Upper lobe of left lung (tissue), 6 donors: ENCODE measurements at places on chromosomes 11 and 22. TPM values are rescaled to one million over a fixed set of nuclear protein-coding genes. Genes with fewer than 3 reads are reported as not detected.

DMC1 gene
- 0.61 TPM for total RNA-seq

C11orf42 gene
- total RNA-seq = not detected

SLC22A8 gene
- total RNA-seq = not detected

SLC22A25 gene
- total RNA-seq = not detected

ZNF214 gene
- total RNA-seq = 9.0 TPM

P2RY6 gene
- total RNA-seq = 0.55 TPM

SCT gene
- not detected for total RNA-seq

TTC12 gene
- 55.5 TPM for total RNA-seq

NUP50 gene
- 64.5 TPM for total RNA-seq

XBP1 gene
- total RNA-seq = 307 TPM

RBMXL2 gene
- 0.33 TPM for total RNA-seq

NCAM1 gene
- 1.4 TPM for total RNA-seq

GRCh38 chr11:128708660-128709059 is 14.8 kb downstream of the FLI1 start:
- DNase-seq = no peak

GRCh38 chr22:20798974-20799373 is 25.1 kb downstream of the SERPIND1 start:
- no peak for DNase-seq

- DNase-seq = no peak
Measured at GRCh38 chr11:33948494-33948893, 56.6 kb upstream of the LMO2 start.

DNA sequence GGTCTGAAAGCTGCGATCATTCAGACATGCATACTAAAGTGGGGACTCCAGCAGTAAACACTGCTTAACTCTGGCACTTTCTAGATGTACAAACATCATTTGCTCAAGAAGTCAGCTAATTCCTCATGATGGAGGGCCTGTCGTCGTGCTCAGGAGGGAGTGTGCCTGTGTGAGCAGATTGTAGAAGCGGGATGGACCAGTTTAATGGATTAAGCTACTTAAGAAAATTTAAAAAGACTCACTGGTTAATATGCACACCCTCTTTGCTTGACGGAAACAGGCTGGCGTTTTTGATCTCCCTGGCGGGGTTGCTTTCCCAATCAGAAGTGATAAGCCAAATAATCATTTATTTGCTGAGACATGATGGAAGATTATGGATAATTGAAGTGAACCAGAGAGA is 79.0 kb downstream of the LDLRAD3 start:
- no peak for DNase-seq

- no peak for DNase-seq
Measured at GRCh38 chr11:103358251-103358650, 249.0 kb downstream of the DYNC2H1 start.

GRCh38 chr11:115164774-115165173 is 339.4 kb downstream of the CADM1 start:
- DNase-seq = no peak

DNA sequence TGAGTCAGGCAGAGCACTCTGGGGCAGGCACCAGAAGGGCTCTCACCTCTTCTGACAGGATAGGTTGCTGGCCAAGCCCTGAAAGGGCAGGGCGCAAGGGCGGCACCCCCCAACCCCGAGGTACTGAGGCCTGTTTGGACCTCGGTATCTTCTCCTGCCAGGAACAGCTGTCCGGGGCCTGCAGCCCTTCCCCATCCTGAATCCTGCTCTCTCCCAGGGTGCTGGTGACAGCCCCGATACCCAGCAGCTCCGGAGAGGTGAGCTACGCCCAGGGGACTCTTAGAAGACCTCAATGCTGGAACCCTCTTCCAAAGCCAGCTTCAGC is 79.1 kb downstream of the PHF21B start:
- no peak for DNase-seq

- DNase-seq = no peak
Measured at GRCh38 chr11:567629-568292, 7.0 kb downstream of the RASSF7 start.

- DNase-seq = peak; percentile 94
Measured at GRCh38 chr22:49305214-49305965, 522.3 kb downstream of the BRD1 start.

DNA sequence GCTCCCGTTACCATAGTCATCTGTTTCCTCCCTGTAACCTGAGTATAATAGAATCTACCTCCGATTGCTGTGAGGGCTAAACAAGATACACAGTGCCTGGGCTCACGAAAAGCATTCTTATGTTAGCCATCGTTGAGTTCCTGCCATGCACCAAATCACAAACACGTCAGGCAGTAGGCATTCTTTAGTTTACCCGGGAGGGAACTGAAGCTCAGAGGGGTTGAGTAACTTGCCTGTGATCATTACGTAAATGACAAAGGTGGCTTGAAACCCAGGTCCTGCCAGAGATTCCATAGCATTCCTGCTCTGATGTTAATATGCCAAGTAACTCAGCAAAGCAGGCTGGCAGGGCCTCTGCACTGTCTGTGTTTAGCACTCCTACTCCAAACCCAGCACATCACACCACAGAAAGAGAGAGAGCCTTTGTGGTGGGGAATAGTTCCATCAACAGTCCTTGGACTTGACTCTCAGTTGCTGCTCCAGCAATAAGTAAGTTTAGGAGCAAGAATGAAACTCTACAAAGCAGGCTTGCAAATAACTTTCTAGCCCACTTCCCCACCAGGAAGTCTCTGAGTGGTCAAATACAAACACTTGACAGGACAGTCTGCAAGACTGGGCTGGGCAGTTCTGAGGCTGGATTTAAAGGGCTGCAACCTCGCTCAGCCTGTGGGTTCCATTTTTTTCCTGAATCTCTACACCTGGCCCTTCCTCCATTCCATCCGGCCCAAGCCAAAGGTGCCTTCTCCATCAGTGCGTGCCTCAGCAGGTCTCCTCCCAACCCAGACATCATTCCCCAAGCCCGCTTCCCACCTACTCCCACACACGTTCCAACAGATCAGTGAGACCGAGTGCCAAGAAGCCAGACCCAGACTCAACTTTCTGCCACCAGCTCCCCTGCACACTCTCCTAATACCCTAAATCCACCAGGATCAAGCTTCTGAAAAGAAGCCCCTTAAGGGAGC is 1.1 kb downstream of the SCN2B start:
- no peak for DNase-seq

- peak; percentile 91 for DNase-seq
Measured at GRCh38 chr11:77411717-77412441, 62.0 kb downstream of the PAK1 start.

DNA sequence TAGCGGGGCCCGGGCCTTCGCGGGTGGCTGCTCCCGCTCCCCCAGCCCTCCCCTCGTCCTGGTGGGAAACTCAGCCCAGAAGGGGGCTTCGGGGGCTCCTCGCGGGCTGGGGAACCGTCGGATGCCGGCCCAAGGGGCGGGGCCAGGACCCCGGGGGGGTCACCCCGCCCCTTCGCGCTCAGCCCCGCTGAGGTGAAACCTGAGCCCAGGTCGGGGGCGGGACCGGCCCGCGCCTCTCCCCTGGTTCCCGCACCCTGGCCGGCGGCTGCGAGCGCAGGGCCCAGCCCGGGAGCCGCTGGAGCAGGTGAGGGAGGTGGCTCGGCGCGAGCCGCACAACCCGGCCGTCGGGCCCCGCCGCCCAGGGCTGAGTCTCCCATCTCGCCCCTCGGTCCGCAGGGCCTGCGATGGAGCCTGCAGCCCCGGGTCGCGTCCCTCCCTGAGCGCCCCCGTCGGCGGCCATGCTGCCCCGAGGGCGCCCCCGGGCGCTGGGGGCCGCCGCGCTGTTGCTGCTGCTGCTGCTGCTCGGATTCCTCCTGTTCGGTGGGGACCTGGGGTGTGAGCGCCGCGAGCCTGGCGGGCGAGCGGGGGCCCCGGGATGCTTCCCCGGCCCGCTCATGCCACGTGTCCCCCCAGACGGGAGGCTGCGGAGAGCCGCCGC is at the start of gene LARGE2:
LARGE2 (plus strand) TSS at position 232 of the 658 bp plus-strand sequence; CDS start at position 459, 227 bp downstream.
- peak; percentile 93 for DNase-seq

- no peak for DNase-seq
Measured at GRCh38 chr22:43144949-43145348, 1.8 kb upstream of the MCAT start.
